ENCODE measurements at places on chromosomes 2 and 18.

DNA sequence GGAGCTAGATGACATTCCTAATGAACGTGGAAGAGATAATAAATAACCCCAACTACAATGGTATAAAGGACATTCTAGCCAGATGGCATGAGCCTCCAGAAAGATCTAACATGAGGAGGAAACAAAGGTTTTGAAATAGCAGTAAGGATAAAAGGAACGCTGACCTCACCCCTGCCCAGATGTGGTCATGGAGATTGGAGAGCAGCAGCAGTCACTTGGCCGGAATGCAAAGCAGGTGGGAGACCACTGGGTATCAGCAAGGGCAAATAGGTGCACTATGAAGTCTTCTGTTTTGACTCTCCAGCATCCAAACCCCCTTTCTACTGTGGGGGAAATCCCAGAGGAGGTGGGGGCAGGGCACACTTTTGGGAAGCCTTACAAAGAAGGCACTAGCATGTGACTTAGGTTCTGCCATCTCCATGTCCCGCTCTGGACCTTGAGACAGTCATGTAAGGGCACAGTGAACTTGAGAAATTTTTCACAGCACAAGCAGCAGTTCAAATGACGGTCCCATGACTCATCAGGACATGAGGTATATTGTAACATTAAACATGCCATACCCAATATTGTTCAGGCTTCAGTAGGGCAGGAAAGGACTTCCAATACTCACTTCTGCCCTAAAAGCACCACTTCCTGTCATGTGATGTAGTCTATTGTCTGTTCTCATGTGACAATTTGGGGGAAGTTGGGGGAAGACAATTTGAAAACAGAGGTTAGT is 55.2 kb downstream of the METTL4 start:
- DNase-seq = no peak

DNA sequence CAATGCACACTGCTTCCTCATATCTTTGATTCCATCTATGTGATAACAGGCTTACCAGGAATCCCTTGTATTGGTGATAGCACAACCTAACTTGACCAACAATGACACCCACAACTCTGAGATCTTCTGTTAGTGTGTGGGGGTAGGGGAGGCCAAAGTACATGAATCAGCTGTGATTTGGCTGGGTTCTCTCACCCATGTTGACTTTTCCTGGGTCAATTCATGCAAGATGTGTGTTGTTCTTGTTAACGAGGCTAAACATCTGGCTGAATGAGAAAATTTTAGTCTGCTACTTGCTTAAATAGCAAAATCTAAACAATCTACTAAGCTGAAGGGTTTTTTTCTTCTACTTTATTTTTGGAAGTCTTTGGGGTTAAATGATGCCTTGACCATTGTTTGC is 341.2 kb upstream of the SLC14A2 start:
- DNase-seq = no peak

- DNase-seq = no peak
Observed at GRCh38 chr2:97812931-97813330, 99.6 kb downstream of the ZAP70 start.

DNA sequence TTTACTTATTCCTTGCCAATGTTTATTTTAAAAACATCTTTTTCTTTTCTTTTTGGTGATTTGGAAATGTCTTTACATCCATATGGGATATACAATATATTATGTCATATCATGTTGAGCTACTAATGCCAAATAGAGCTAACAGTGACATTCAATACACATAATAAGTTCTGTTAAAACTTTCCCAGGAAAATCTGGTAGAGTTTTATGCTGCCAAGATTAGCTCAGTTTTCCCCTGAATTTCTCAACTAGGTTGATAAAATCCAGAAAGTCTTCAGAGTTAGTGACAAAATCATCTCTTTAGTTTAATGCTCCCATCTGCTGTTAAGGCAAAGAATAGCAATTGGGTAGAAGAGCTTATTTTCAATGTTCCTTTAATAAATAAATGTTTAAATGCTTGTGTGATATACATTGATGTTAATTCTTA is 9.9 kb downstream of the COL3A1 start:
- peak; percentile 1 for DNase-seq

DNA sequence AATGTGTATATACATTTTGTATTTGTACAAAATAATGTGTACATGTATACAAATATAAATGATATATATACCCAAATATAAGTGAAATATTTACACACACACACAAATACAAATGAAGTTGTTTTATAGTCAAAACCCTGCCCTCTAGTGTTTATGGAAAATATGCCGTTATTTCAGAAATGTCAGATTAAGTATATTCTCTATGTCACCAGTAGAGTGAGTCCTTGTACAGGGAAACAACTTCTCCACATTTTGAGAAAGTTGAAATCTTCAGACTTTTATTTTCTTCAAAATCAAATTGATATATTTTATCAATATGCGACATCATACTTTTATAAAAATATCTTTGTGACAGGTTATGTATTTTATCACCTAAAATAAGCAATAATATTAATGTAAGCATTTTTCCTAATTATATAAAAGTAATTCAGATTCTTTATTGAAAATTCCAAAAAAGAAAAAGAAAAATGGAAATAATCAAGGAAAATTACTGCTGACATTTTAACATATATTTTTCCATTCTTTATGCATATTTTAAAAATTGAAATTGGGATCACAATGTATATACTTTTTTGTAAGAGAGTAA is 22.4 kb downstream of the ARL6IP6 start:
- no peak for DNase-seq

- DNase-seq = peak; percentile 76
Observed at GRCh38 chr2:229489016-229489415, 217.9 kb upstream of the PID1 start.

DNA sequence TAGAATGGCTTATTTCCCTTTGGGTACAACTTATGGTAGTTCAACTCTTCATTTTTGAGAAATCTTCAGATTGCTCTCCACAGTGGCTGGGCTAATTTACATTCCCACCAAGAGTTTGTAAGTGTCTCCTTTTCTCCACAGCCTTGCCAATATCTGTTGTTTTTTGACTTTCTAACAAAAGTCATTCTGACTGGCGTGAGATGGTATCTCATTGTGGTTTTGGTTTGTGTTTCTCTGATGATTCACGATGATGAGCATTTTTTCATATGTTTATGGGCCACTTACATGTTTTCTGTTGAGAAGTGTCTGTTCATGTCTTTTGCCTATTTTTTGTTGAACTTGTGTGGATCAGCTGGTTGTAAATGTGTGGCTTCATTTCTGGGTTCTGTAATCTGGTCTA is 871.0 kb downstream of the EPHA4 start:
- no peak for DNase-seq

- no peak for DNase-seq
Observed at GRCh38 chr18:23284629-23285028, 149.3 kb downstream of the CABLES1 start.

DNA sequence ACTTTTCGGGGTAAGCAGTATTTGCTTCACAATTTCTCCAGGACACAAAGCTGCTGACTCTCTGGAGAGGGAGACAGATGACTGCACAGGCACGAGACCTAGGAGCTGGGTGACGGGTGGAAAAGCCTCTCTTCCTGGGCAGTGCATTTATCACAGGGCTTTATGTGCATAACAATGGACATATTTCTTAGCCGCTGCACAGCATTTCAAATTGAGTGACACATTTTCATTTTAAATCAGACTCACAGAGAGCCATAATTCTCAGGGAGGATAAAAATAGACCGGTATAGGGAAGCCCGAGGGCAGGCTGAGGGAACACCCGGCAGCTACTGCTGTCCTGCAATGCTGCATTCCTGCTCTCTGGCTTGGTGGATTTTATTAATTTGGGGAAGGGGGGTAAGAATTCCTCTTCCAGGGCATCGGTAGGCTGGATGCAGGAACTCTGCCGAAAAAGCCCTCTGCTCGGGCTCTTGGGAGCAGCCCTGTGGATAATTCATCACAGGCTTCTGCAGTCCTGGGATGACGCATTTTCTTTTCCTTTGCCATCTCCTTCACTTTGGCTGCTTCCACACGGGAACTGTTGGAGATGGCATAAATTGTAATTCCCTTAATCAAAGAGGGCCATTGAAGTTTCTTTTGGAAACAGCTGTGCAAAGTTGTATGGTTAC is 108.1 kb upstream of the ACAA2 start:
- DNase-seq = no peak

DNA sequence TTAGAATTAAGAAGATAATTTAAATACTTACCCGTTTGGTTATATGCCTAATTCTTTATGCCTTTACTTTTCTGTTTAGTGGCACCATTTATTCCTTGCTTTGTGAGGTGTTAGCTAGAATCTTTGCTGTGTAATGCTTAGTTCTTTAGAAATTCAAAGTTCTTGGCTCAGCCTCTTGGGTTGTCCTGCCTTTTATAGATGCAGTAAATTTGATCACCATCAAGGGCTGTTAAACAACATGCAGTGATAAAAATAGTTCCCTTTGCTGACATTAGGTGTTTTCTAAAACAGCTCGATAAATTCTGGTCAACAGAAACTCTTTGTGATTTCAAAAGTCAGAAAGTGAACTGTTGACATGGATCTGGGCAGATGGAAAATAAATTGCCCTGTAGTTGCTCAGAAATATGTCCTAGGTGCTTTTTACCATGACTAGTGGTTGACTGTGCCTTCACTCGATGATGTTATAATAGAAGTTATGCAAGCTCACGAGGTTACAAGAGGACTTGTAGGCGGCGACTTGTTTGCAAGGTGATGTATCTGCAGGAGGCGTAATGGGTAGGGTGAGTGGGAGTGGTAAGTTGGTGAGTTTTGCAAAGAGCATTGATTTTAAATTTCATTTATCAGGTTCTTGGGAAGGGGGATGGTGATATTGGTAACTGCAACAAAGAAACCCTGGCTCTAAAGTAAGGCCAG is 52.1 kb downstream of the LRRTM1 start:
- no peak for DNase-seq

- no peak for DNase-seq
Observed at GRCh38 chr18:78765637-78766281, 213.9 kb upstream of the SALL3 start.

All from NCI-H524 treated with DMSO at 0.1 percent for 48 hours (cell line).